Upper lobe of left lung (tissue), 6 donors: ENCODE measurements at places on chromosomes 11 and 22. TPM values are rescaled to one million over a fixed set of nuclear protein-coding genes. Genes with fewer than 3 reads are reported as not detected.

The SCO2 gene
- not detected for total RNA-seq

The PATE3 gene
- total RNA-seq, result not detected

The CD59 gene
- 356 TPM for total RNA-seq

The PANX3 gene
- total RNA-seq, result not detected

The JAML gene
- total RNA-seq, result 33.0 TPM

DNA sequence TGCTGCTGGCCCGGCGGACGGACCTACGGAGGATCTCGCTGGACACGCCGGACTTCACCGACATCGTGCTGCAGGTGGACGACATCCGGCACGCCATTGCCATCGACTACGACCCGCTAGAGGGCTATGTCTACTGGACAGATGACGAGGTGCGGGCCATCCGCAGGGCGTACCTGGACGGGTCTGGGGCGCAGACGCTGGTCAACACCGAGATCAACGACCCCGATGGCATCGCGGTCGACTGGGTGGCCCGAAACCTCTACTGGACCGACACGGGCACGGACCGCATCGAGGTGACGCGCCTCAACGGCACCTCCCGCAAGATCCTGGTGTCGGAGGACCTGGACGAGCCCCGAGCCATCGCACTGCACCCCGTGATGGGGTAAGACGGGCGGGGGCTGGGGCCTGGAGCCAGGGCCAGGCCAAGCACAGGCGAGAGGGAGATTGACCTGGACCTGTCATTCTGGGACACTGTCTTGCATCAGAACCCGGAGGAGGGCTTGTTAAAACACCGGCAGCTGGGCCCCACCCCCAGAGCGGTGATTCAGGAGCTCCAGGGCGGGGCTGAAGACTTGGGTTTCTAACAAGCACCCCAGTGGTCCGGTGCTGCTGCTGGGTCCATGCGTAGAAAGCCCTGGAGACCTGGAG is 74.1 kb downstream of the LRP5 start:
- no peaks in the 10 kb centered on the region for H3K27me3 ChIP-seq
- peaks cover 35% of the 10 kb centered on the region for H3K36me3 ChIP-seq
- no peak for DNase-seq
- no peak overlapping the region for H3K4me3 ChIP-seq
- peaks cover 13% of the 10 kb centered on the region for H3K4me1 ChIP-seq
- no peak overlapping the region for H3K27ac ChIP-seq

GRCh38 chr11:85889676-85890579 is 34.7 kb downstream of the CCDC83 start:
- H3K4me1 ChIP-seq, result no peaks in the 10 kb centered on the region
- H3K27me3 ChIP-seq, result no peaks in the 10 kb centered on the region
- no peak overlapping the region for H3K27ac ChIP-seq
- no peak for DNase-seq

- no peaks in the 10 kb centered on the region for H3K4me1 ChIP-seq
- H3K36me3 ChIP-seq, result no peaks in the 10 kb centered on the region
- DNase-seq, result no peak
- no peak overlapping the region for H3K4me3 ChIP-seq
- H3K27me3 ChIP-seq, result no peaks in the 10 kb centered on the region
Observed at GRCh38 chr11:105937331-105937730, 84.7 kb downstream of the MSANTD4 start.

DNA sequence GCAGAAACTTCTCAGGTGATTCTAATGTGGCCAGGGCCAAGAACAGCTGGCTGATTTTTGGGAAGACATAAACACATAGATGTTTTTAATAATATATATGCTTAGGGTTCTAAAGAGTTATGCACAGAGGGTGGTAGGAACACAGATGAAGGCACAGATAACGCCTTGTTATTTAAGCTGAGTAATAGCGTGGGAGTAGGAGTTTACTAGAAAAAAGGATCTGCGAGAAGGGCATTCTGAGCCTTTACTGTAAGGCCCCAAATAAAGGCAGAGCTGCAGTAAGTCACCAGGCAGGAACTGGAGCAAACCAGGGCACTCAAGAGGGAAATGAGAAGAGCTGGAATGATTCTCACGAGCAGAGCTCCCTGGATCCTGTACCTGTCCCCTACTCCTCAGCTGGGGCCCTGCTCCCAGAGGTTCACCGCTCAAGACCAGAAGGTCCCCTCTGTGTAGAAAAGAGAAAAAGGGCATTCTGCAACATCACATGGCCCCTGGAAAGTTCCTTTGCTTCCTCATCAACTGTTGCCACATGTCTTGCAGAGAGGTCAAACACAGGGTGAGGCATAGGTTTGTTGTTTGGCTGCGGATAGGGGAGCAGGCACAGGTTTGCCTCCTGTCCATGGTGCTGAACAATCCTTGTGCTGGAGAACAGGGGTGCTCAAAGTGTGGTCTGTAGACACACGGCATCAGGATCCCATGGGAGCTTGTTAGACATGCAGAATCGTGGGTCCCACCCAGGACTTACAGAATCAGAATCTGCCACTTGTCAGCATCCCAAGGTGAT is 125.7 kb downstream of the TENM4 start:
- no peak overlapping the region for H3K27ac ChIP-seq
- DNase-seq, result no peak
- H3K4me3 ChIP-seq, result no peak overlapping the region
- H3K27me3 ChIP-seq, result no peaks in the 10 kb centered on the region
- H3K36me3 ChIP-seq, result no peaks in the 10 kb centered on the region
- H3K4me1 ChIP-seq, result no peaks in the 10 kb centered on the region

DNA sequence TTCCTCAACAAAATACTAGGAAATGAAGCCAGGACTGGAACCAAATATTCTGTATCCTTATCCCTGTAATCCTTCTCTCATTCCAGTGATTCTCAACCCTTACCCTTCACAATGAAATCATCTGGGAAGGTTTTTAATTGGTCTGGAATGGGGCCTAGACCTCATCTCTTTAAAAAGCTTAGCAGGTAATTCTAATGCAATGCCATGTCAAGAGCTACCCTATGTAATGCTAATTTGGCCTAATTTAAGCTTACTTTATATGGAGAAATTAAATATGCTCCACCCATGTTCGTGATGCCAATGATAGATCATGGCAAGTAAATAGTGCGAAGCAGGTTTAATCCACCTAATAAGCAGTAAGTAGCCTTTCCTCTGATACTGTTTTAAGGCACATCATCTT is 101.7 kb downstream of the SGSM3 start:
- no peaks in the 10 kb centered on the region for H3K27me3 ChIP-seq
- H3K27ac ChIP-seq, result no peak overlapping the region
- H3K4me3 ChIP-seq, result no peak overlapping the region

- DNase-seq, result peak; percentile 59
- peak overlapping the region; percentile 65 for H3K27ac ChIP-seq
- no peaks in the 10 kb centered on the region for H3K27me3 ChIP-seq
Observed at GRCh38 chr22:38243007-38243765, 29.6 kb downstream of the TMEM184B start.

GRCh38 chr22:46852771-46853170 is 90.3 kb downstream of the TBC1D22A start:
- no peaks in the 10 kb centered on the region for H3K27me3 ChIP-seq
- no peak overlapping the region for H3K27ac ChIP-seq
- no peak for DNase-seq
- H3K36me3 ChIP-seq, result no peaks in the 10 kb centered on the region
- peaks cover 12% of the 10 kb centered on the region for H3K4me1 ChIP-seq
- no peak overlapping the region for H3K4me3 ChIP-seq

DNA sequence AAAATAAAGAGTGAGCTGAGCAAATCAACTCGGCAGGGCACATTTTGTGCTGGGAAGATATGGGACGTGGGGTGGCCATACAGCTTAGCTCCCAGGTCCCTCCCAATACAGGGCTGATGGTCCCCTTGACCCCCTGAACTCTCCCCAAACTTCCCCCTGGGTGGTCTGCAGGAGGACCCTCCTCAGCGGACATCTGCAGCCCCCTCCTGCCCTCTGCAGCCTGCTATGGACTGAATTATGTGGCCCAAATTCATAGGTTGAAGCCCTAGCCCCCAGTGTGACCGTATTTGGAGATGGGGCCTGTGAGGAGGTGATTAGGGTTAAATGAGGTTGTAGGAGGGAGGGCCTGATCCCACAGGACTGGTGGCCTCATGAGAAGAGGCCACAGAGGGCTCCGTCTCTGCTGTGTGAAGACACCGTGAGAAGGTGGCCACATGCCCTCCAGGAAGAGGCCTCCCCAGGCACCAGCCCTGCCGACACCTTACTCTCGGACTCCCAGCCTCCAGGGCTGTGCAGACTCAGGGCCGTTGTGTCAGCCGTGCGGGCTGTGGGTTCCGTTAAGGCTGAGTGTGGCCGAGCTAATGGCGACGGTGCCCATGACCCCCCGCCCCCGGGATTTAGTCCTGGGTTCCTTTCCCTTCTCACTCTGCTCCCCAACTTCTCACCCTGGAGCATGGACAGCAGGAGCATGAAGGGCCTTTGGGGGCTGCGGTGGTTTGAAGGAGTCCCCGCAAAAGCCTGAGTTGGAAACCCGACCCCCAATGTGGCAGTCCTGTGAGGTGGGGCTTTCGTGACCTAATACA is 1042.8 kb downstream of the BRD1 start:
- no peak overlapping the region for H3K27ac ChIP-seq
- no peaks in the 10 kb centered on the region for H3K4me1 ChIP-seq
- H3K27me3 ChIP-seq, result no peaks in the 10 kb centered on the region

DNA sequence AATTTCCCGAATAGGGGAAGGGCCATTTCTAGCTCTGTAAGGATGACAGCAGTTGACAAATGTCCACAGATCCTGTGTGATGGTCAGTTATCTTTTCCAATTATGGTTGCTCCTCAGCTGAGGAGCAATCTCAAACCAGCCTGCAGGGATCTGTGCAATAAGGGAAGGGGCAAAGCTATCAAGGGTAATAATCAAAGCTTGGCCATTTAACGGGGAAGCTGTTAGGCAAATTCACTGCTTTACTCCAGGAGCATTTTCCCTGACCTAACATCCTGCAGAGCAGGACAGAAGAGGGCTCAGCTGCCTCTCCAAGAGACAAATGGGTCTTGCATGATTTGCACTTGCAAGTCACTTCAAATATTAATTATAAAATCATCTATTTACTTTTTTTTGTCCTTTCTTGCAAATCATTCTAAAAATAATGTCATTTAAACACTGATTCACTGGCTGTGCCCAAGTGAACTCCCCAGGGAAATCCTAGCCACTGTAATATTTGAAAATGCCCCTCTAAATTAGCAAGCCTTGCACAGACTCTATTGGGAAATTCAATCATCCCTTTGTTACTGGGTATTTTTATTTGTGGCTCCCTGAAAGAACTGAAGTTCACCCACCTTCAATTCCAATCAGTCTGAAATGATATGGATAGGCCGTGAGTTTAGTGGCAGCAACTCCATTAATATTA is 1256.7 kb downstream of the LRRC4C start:
- H3K4me1 ChIP-seq, result no peaks in the 10 kb centered on the region
- DNase-seq, result no peak
- no peak overlapping the region for H3K27ac ChIP-seq
- H3K4me3 ChIP-seq, result no peak overlapping the region
- H3K27me3 ChIP-seq, result no peaks in the 10 kb centered on the region

DNA sequence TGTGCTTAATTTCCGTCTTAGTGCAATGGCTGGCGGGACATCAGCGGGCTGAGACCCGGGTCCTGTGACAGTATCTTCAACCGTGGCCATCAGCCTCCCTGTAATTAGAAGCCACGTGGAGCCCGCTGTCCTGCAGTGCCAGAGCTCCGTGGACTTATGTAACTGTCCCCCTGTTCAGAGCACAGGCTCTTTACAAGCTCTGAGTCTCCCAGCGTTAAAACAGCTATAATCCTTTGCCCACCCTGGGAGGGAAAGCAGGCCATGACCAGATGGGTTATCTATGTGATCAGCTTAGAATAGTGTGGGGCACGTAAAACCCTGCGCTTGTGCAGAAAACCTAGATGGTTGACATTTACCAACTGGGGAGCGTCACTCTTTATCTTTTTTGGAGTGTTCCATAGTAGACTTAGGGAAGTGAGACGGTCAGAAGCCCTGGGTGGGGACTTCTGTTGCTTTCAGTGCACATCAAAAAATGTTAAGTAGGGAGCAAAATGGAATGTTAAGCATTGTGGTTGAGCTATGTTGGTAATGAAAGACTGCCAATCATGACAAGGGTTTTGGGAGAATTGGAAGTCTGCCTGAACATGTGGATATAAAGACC is 103.5 kb upstream of the CADM1 start:
- no peak for DNase-seq
- H3K27ac ChIP-seq, result no peak overlapping the region
- H3K4me3 ChIP-seq, result no peak overlapping the region
- H3K4me1 ChIP-seq, result no peaks in the 10 kb centered on the region
- H3K27me3 ChIP-seq, result no peaks in the 10 kb centered on the region
- no peaks in the 10 kb centered on the region for H3K36me3 ChIP-seq
